ENCODE measurements at places on chromosomes 2 and 18.
A peak's percentile ranks its signal among the peaks of the same experiment; 100 is the strongest.

GRCh38 chr2:41137031-41137430 lies 685.1 kb upstream of the SLC8A1 start:
- no peak for DNase-seq

- DNase-seq: no peak
These were observed 777 bp upstream of the RAB17 start for GRCh38 chr2:237591141-237591881.

- DNase-seq: no peak
These were observed 287.5 kb downstream of the OSR1 start for GRCh38 chr2:19070886-19071285.

DNA sequence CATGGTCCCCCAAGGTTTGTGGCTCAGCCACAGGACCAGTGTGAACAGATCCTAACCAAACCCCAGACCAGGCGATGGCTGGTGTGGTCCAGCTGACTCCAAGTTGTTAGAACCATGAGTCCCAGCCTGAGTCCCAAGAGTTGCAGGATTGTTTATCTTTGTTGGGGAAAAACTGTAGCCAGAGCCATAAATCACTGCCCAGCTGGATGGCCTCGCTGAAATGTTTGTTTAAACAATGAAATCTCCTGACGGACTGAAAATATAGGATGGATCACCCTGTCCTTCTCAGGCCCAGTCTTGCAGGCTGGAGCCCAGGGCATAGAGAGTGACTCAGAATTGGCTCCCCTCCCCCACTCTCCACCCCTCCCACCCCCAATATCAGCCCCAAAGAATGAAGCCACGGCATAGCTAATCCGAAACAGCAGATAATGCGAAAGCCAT lies 36.4 kb downstream of the PKDCC start:
- no peak for DNase-seq

DNA sequence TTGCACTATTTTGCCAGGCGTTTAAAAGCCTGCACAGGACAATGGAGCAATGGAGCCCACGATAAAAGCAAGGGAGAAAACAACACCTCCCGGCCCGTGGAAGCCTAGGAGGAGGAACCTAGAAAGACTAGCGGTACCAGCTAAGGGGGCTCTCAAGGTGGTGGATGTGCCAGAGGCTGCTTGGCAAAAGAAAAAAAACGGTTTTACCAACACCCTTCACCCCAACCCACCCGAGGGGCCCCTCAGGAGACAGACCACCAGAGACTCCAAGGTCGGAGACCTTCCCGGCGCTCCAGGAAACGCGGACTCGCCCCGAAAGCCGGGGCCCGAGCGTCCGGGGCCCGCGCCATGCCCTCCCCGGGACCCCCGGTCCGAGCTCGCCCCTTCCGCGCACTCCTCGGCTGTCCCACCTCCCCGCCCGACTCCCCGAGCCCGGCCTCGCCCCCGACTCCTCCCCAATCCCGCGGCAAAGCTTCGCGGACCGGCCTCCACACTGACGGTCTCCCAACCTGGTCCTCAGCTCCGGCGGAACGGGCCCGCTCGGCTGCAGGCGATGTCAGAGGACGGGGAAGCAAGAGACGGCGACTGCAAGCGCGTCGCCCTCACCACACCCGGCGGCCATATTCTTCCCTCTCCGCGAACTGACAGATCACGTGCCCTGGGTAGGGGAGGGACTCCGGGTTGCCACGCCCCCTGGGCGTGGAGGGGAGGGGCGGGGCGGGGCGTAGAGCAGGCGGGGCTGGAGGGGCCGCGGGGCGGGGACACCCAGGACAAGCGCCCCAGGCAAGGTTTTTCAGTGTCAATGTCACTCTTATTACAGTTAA lies at the start of gene KIDINS220:
Gene KIDINS220, minus strand, starts transcription at position 643 of the 824 bp plus-strand sequence. CDS start 10,520 bp downstream, outside the sequence.
- DNase-seq: peak; percentile 46

Measured in HT1080 (cell line).